ENCODE measurements at places on chromosomes 4 and X. TPM values are rescaled to one million over a fixed set of nuclear protein-coding genes. Genes with fewer than 3 reads are reported as not detected.
A peak's percentile ranks its signal among the peaks of the same experiment; 100 is the strongest.

DNA sequence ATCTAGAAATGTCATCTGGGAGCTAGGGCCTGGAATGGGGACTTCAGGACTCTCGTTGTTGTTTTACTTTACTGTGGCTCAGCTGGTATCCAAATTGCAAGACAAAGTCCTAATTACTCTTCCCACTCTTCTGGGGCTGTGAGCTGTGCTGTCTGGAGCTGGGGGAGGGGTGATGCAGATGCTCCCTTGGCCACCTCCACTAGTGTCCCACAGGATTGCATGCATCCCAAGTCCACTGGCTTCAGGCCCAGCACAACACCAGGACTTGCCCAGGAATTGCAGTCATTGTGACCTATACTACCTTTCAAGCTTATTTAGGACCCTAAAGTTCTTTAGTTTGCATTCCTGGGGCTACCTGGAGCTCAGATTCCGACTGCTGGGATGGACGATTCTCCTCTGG lies 366.1 kb upstream of the FAM47C start:
- DNase-seq: no peak

- DNase-seq: peak; percentile 62
Measured at GRCh38 chr4:101175896-101176676, 171.2 kb downstream of the PPP3CA start.

- no peak for DNase-seq
Measured at GRCh38 chrX:101263766-101264165, 27.4 kb downstream of the TAF7L start.

DNA sequence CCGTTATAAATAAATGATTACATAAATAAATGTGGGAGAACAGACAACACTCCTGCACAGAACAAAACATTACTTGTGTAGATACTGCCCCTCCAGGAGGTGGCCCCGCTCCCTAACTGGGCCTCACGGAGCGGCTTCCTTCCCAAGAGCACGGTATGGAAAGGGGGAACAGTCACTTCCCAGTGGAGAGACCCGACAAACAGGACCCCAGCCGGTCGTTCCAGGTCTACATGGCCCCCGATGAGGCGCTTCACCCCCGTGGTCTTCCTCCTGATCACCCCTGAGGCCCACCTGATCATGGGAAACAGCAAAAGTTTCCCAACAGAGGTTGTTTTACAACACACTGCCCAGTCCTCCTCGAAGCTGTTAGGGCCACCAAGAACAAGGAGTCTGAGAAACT lies 6.6 kb upstream of the SLC6A8 start:
- peak; percentile 7 for DNase-seq

GRCh38 chrX:20237864-20238263 lies 28.8 kb downstream of the RPS6KA3 start:
- DNase-seq: no peak

DNA sequence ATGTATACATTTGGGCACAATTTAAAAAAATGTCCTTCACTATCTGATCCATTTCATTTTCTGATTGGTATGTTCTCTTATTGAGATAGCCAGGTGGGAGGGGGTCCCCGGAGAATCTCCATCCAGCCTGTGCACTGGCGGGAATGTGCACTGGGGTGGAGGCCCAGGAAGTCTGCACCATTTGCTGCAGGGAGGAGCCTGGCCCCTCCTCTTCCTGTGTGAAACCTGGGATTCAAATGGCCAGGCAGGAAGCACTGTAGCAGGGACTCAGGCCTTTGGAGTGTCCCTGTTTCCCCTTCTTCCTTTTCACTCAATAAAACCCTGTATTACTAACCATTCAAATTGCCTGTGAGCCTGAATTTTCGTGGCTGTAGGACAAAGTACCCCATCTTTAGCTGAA lies 44.3 kb downstream of the GPRIN3 start:
- DNase-seq: no peak

GRCh38 chr4:142314686-142315085 lies 531.4 kb downstream of the INPP4B start:
- DNase-seq: no peak

GRCh38 chrX:111098874-111099273 lies 2.9 kb downstream of the PAK3 start:
- peak; percentile 31 for DNase-seq

TNIP3 gene
- total RNA-seq: 0.48 TPM

TIGD4 gene
- 3.9 TPM for total RNA-seq
